ENCODE measurements at places on chromosomes 1 and 21.

DNA sequence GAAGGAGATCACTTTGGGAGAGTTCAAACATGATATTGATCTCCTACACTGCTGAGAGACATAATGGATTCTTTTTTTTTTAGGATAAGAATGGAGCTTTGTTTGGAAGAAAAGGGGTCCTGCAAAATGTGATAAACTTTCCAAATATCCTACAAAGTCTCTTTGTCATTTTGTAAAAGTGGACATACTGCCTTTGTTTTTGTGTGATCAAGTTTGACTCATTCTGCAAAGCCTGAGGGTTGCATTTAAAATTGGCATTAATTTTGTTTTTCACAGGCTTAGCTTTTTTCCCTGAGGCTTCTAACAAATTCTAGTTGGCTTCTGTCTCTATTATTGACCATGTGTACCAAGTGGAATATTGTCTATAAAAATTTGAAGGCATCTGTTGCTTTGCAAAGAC, 113.2 kb downstream of the AK5 start:
- H3K4me1 ChIP-seq, result no peaks in the 10 kb centered on the region
- no peak overlapping the region for H3K27ac ChIP-seq
- no peak overlapping the region for H3K4me3 ChIP-seq
- DNase-seq, result no peak
- no peaks in the 10 kb centered on the region for H3K27me3 ChIP-seq

- no peaks in the 10 kb centered on the region for H3K27me3 ChIP-seq
- no peak overlapping the region for H3K4me3 ChIP-seq
Observed at GRCh38 chr21:18760247-18760646, 356.7 kb upstream of the TMPRSS15 start.

GRCh38 chr1:28370239-28371009, 884 bp downstream of the PHACTR4 start:
- no peaks in the 10 kb centered on the region for H3K36me3 ChIP-seq
- peak overlapping the region; percentile 92 for H3K27ac ChIP-seq
- peaks cover 17% of the 10 kb centered on the region for H3K4me1 ChIP-seq
- H3K4me3 ChIP-seq, result peak overlapping the region; percentile 40

DNA sequence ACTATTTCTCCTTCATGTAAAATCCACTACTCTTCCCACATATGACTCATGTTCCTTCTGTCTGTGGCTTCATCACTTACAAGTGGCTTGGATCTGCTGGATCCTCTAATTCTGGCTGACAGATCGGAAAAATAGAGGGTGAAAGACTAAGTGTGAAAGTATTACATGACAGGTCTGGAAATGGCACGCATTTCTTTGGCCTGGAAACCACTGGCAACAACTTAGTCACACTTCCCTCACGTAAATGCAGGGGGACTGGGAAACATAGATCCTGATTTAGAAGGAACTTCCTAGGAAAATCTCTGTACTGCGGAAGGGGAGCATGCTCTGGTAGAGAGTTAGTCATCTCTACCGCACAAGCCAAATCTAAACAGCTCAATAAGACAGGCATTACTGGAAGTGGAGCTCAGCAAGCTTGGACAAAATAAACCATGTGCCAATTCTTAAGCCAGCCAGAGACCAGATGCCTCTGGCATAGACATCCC, 305.4 kb upstream of the PTBP2 start:
- no peaks in the 10 kb centered on the region for H3K27me3 ChIP-seq
- H3K4me1 ChIP-seq, result no peaks in the 10 kb centered on the region
- DNase-seq, result no peak
- H3K36me3 ChIP-seq, result no peaks in the 10 kb centered on the region
- H3K4me3 ChIP-seq, result no peak overlapping the region

DNA sequence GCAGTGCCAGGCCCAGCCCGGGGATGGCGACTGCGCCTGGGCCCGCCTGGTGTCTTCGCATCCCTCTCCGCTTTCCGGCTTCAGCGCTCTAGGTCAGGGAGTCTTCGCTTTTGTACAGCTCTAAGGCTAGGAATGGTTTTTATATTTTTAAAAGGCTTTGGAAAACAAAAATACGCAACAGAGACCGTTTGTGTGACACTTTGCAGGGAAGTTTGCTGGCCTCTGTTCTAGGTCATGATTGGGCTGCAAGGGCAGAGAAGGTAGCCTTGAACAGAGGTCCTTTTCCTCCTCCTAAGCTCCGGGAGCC, 719 bp downstream of the SOD1 start:
- no peaks in the 10 kb centered on the region for H3K4me1 ChIP-seq
- peak overlapping the region; percentile 97 for H3K4me3 ChIP-seq
- no peaks in the 10 kb centered on the region for H3K27me3 ChIP-seq

GRCh38 chr1:4628992-4629391, 25.4 kb upstream of the AJAP1 start:
- H3K27me3 ChIP-seq, result no peaks in the 10 kb centered on the region
- no peaks in the 10 kb centered on the region for H3K36me3 ChIP-seq

DNA sequence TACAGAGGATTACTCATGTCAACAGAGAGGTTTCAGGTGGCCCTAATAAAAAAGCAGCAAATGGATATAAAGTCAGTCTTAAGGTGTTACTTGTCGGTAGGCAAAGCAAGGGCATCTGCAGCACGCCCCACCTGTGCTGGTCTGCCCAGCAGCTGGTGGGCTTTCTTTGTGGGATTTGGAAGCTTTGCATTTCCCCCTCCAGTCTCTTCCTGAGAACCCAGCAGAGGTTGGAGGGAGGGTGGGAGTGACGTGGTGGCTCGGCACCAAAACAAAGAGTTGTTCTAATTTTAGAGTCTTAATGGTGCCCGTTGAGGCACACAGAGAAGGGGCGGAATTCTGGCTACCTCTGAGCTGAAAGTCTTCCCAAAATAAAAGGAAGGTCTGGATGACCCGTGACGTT, 4.8 kb upstream of the PCBP3 start:
- H3K4me3 ChIP-seq, result no peak overlapping the region
- no peaks in the 10 kb centered on the region for H3K36me3 ChIP-seq
- DNase-seq, result no peak
- no peaks in the 10 kb centered on the region for H3K4me1 ChIP-seq
- no peaks in the 10 kb centered on the region for H3K27me3 ChIP-seq
- H3K27ac ChIP-seq, result no peak overlapping the region

- no peaks in the 10 kb centered on the region for H3K27me3 ChIP-seq
- H3K36me3 ChIP-seq, result peaks cover 3% of the 10 kb centered on the region
- H3K27ac ChIP-seq, result no peak overlapping the region
- no peak for DNase-seq
Observed at GRCh38 chr21:37231249-37231645, 35.9 kb downstream of the VPS26C start.

- H3K27ac ChIP-seq, result no peak overlapping the region
- H3K36me3 ChIP-seq, result no peaks in the 10 kb centered on the region
- no peaks in the 10 kb centered on the region for H3K27me3 ChIP-seq
- H3K4me1 ChIP-seq, result no peaks in the 10 kb centered on the region
- no peak overlapping the region for H3K4me3 ChIP-seq
Observed at GRCh38 chr1:196308176-196308575, 300.1 kb downstream of the KCNT2 start.

GRCh38 chr1:19467199-19468187, 17.8 kb downstream of the CAPZB start:
- no peak overlapping the region for H3K27ac ChIP-seq
- peaks cover 26% of the 10 kb centered on the region for H3K4me1 ChIP-seq
- no peak for DNase-seq
- no peaks in the 10 kb centered on the region for H3K36me3 ChIP-seq
- no peak overlapping the region for H3K4me3 ChIP-seq
- no peaks in the 10 kb centered on the region for H3K27me3 ChIP-seq

- H3K36me3 ChIP-seq, result no peaks in the 10 kb centered on the region
- H3K27me3 ChIP-seq, result no peaks in the 10 kb centered on the region
- H3K4me3 ChIP-seq, result no peak overlapping the region
- H3K4me1 ChIP-seq, result no peaks in the 10 kb centered on the region
- no peak for DNase-seq
- no peak overlapping the region for H3K27ac ChIP-seq
Observed at GRCh38 chr1:245110406-245110805, 44.4 kb upstream of the KIF26B start.

GRCh38 chr1:178651742-178652141, 73.3 kb upstream of the RALGPS2 start:
- peak overlapping the region; percentile 55 for H3K27ac ChIP-seq
- H3K4me3 ChIP-seq, result no peak overlapping the region
- H3K36me3 ChIP-seq, result no peaks in the 10 kb centered on the region
